Fibroblast of upper back skin (primary cell): ENCODE measurements at places on chromosomes 12 and 14.
A peak's percentile ranks its signal among the peaks of the same experiment; 100 is the strongest.

DNA sequence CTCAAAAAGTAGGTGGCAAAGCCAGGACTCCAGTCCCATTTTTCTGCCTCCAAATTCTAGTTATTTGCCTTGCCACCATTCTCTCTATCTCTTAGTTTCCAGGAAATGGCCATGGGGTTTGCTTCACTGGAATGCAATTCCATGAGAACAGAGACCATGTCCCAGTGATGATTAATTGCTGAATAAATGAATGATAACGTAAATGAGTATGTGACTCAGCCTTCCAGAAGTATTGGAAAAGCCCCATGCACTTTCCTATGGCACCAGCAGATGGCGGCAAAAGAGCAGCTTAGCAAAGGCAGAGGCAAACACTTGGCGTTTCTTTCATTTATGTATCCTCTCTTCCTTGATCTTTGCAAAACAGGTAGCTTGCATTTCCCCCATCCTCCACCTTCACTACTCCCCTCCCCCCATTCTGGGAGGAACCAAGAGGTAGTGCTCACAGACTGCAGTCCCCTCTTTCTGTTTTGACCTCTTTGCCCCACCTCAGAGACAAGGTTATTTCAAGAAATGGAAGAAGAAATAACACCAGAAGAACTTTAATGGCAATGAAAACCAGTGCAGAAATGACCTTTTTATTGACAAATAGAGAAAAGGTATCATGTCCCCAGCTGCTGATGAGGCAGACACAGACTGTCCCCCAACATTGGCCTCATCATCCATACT is 21.3 kb downstream of the TBX3 start:
- DNase-seq, result peak; percentile 89

GRCh38 chr12:102005256-102005655 is 56.5 kb downstream of the WASHC3 start:
- DNase-seq, result no peak

- no peak for DNase-seq
Measured at GRCh38 chr12:44295958-44296623, 460.2 kb downstream of the TMEM117 start.

DNA sequence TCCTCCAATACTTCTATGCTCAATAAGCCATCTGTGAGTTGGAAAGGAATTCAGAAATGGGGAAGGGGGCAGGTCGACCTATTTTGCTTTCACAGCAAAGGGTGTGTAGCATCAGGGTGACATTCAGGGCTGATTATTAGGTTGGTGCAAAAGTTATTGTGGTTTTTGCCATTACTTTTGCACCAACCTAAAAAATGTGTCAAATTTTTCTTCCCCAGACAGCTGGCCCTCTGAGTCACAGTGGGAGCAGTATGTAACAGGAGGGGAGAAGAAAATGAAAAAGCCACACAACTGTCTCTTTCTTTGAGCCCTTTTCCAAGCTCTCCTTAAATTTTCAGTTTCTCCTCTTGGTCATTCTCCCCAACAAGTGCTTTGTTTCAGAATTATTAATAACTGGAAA is 47.1 kb upstream of the GZMB start:
- DNase-seq, result no peak

GRCh38 chr14:70616646-70617045 is 16.2 kb upstream of the MED6 start:
- DNase-seq, result no peak

GRCh38 chr12:80445083-80445793 is 1.2 kb downstream of the PTPRQ start:
- DNase-seq, result peak; percentile 62

DNA sequence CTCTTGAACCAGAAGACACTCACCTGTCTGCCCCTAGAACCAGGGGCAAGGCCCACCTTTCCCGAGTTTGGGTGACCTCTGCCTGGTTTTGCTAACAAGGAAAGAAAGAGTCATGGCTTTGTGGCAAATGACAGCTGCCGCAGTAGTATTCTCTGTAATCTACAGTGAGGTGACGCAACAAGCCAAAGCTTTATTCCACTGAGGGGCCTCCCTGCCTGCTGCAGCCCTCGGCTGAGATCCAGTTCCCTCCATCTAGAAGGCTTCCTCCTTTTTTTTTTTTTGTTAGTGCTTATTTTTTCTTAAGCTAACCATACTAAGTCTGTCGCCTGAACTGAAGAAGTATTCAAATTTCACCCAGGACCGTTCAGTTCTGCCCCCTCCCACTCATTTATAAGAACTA is 142.3 kb upstream of the TMCC3 start:
- DNase-seq, result peak; percentile 75

- DNase-seq, result peak; percentile 3
Measured at GRCh38 chr14:65940056-65940735, 527.7 kb downstream of the FUT8 start.

GRCh38 chr14:35336494-35337268 is 44.5 kb downstream of the PSMA6 start:
- peak; percentile 60 for DNase-seq

GRCh38 chr14:22802860-22803686 is 12.2 kb downstream of the SLC7A7 start:
- no peak for DNase-seq

DNA sequence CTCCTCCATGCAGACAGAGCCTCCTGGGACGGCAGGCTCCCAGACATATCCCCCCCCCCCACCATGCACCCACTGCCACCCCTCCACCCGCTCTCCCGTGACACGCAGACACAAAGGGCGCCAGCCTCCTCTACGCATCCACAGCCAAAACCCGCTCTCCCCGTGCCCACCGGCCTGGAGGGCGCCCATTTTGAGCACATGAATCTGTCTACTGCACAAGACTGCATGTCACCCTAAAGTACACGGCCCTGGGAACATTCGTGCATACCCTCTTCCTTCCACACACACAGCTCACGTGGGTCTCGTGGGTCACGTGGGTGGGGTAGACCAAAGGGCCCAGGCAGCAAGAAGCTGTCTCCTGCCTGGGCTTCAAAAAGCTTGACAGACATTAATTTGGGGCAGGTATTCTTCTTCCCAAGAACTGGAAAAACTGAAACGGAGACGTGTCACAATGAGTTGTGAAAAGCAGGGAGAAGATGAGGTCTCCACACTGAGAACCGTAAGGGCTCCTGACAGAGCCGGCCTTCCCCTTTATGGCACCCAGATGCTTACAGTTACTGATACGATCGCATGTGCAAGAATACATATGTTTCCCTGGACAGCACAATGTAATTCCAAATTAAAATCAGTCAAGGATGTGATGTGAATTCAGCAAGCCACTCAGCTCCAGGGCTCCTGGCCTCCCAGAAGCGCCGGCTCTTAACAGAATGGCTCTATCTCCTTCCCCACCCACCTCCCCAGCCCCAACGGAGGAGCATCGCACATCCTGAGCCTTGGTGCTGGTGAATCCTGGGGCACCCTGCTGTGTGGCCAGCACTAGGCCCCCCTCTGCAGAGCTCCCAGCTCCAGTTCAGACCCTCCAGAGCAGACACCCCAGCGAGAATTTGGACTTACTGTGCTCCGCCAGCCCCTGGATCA is 1.9 kb downstream of the TGFB3 start:
- peak; percentile 15 for DNase-seq

DNA sequence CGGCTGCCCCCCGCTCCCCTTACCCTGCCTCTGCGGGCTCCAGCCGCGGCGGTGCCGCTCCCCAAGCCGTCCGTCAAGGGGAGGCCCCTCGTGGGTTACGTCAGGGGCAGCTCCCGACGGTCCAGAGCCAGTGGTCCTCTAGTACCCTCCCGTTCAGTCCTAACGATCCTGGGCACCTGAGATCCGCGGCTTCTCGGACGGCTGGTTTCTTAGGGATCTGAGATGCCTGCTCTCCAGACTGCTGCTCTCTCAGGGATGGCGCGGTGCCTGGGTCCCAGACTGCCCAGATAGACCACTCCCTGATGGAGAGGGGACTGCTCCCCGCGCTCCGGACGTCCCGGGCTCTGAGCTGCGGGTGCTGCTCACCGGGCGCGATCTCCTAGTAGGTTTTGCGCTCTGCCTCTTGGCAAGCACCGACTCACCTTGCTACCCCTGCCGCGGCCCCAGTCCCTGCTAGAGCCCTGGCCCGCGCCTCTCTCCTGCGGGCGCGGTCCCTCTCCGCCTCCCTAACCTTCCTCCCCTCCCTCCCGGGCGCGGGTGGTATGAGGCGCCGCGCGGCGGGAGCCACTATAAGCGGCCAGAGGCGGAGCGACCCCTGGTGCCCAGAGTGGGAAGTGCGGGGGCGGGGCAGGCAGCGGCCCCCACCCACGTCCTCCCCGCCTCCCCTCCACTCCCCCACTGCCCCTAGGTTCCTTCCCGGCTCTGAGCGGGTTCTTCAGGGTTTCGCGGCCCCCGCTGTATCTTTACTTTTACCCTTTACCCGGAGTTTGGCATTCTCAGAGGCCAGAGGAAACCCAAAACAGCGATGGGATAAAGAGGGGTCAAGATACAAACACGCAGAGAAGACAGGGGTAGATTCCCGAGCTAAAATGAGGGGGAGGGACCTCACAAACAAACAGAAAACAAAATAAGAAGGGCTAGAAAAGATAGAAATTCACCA is at the start of gene C1QL4:
C1QL4 (minus strand) TSS at position 544 of the 940 bp plus-strand sequence. CDS start 711 bp downstream, outside the sequence.
- DNase-seq, result peak; percentile 61

- no peak for DNase-seq
Measured at GRCh38 chr14:64947710-64948611, 5.4 kb upstream of the GPX2 start.
